ENCODE measurements at places on chromosomes 16 and 17.

DNA sequence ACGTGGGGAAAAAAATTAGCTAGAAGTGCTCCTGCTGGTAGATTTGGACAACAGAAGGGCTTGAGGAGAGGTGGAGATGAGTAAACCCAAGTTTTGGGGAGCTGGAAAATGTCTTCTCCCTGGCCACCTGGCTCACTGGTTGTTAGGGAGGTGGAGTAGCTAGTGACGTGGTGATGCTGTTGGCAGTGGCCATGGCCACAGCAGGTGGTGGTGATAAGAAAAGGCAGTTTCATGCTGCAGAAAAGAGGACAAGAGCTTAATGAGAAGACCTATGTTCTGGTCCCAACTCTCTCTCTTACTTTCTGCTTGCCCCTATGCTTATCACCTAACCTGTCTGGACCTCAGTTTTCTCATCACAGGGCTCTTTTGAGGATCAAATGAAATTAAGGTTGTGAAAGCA is 223.5 kb upstream of the N4BP1 start:
- DNase-seq = no peak
- H3K36me3 ChIP-seq = no peaks in the 10 kb centered on the region
- H3K27me3 ChIP-seq = no peaks in the 10 kb centered on the region
- H3K4me3 ChIP-seq = no peak overlapping the region

DNA sequence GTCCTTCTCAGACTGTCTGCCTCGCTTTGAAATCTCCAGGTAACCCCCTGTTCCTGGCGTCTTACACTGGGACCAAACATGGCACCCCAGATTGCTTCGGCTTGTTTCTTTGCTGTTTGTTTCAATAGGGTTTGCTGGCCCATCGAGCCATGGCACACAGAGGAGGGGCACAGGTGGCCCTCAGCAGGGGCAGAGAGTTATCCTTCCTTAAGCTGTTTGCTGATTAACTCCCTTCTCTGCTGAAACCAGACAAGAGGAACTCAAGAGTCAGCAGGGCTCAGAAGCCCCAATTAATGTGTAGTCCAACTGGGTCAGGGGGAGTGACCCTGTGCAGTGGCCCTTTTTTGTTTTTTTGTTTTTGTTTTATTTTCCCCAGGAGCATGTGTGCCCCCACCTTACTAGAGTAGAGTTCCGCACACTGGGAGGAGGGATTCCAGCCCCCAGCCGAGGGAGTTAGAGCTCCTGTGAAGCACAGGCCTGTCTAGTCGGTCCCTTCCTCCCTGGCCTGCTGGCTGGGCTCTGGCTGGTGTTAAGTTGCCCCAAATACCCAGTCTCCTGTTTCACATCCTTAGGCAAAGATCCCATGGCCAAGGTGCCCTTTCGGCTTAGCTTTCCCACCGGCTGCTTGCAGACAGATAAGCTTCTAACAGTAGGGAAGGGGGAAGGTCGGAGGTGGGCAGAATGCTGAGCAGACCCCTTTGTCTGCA is 39.3 kb downstream of the YPEL2 start:
- peak overlapping the region; percentile 87 for H3K27ac ChIP-seq
- DNase-seq = no peak
- H3K4me3 ChIP-seq = no peak overlapping the region
- no peaks in the 10 kb centered on the region for H3K27me3 ChIP-seq
- peaks cover 100% of the 10 kb centered on the region for H3K4me1 ChIP-seq
- H3K36me3 ChIP-seq = no peaks in the 10 kb centered on the region

GRCh38 chr17:74367206-74367605 is at the start of gene GPR142:
Gene GPR142 (plus strand): TSS chr17:74367506. CDS start chr17:74369541, 2,035 bp downstream.
- H3K27me3 ChIP-seq = no peaks in the 10 kb centered on the region
- peaks cover under 1% of the 10 kb centered on the region for H3K4me1 ChIP-seq
- no peak within 1 kb of the TSS for H3K4me3 ChIP-seq
- no peaks in the 10 kb centered on the region for H3K36me3 ChIP-seq
- H3K27ac ChIP-seq = no peak within 1 kb of the TSS
- DNase-seq = no peak

GRCh38 chr16:86380030-86380429 is 130.3 kb upstream of the FOXF1 start:
- DNase-seq = no peak
- H3K27ac ChIP-seq = peak overlapping the region; percentile 33
- no peak overlapping the region for H3K4me3 ChIP-seq
- H3K36me3 ChIP-seq = no peaks in the 10 kb centered on the region

DNA sequence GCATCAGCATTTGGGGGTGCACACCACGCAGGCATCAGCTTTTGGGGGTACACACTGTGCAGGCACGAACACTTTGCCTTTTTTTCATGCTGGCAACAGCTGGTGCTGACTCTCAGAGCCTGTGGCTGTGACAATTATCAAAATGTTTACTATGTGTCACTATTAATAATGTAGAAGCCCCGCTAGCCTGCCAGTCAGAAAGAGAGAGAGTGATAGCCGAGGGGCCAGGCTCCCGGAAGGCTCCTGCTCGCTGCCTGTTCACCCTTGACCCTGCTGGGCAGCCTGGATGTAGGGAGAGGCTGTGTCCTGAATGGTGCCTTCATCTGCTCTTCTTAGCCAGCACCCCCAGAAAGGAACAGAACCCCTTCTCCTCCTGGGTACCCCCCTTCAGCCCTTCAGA is 61.9 kb downstream of the SDK2 start:
- no peak for DNase-seq
- no peak overlapping the region for H3K27ac ChIP-seq
- no peaks in the 10 kb centered on the region for H3K36me3 ChIP-seq
- no peak overlapping the region for H3K4me3 ChIP-seq

GRCh38 chr16:13269905-13270528 is 368.6 kb downstream of the SHISA9 start:
- no peak overlapping the region for H3K4me3 ChIP-seq
- no peak for DNase-seq
- no peaks in the 10 kb centered on the region for H3K36me3 ChIP-seq
- H3K27me3 ChIP-seq = no peaks in the 10 kb centered on the region
- no peak overlapping the region for H3K27ac ChIP-seq

- DNase-seq = no peak
- H3K27me3 ChIP-seq = no peaks in the 10 kb centered on the region
- H3K4me1 ChIP-seq = peaks cover 68% of the 10 kb centered on the region
- H3K4me3 ChIP-seq = no peak overlapping the region
These were observed 21.9 kb downstream of the ZNF423 start for GRCh38 chr16:49833796-49834530.

GRCh38 chr16:68197250-68197649 is 38.7 kb downstream of the ESRP2 start:
- H3K4me3 ChIP-seq = no peak overlapping the region
- no peaks in the 10 kb centered on the region for H3K4me1 ChIP-seq
- H3K27me3 ChIP-seq = no peaks in the 10 kb centered on the region
- H3K36me3 ChIP-seq = no peaks in the 10 kb centered on the region
- DNase-seq = no peak

DNA sequence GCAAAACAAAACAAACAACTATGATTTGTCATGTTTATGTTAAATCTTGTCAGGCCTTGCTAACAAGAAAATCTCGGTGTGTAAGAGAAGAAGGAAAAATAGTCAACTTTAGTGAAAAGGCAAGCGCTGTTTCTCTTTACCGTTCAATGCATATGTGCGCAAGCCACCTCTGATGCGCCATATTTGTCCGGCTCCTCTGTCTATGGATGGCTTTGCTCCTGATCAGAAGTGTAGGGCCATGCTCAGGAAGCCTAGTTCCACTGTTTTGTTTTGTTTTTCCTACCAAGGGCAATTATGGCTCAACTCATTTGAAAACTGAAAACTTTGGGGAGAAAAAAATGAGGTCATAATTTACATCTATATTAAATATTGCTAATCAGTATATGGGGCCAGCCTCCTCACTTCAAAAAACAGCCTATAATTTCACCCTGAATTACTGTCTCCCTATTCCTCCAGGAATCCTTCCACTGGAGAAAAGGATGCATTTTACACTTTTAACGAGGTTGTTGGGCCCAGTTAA is 4.5 kb downstream of the MAF start:
- no peaks in the 10 kb centered on the region for H3K36me3 ChIP-seq
- DNase-seq = no peak
- H3K27ac ChIP-seq = peak overlapping the region; percentile 95
- peaks cover 35% of the 10 kb centered on the region for H3K4me1 ChIP-seq
- H3K4me3 ChIP-seq = peak overlapping the region; percentile 91
- H3K27me3 ChIP-seq = no peaks in the 10 kb centered on the region

DNA sequence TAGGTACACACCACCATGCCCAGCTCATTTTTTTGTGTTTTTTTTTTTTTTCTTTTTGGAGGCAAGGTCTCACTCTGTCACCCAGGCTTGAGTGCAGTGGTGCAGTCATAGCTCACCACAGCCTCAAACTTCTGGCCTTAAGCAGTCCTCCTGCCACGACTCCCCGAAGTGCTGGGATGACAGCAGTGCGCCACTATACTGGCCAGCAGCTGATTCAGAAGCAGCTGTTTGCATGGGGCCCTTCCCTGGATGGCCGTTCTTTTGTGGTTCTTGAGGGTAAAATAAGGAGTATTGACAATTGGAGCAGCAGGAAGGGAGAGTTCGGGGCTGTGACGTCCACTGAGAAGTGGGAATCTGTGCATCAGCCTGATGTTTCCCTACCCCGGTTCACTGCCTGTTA is 41.6 kb downstream of the KIAA0513 start:
- H3K4me3 ChIP-seq = no peak overlapping the region
- H3K27me3 ChIP-seq = no peaks in the 10 kb centered on the region
- H3K36me3 ChIP-seq = peaks cover 31% of the 10 kb centered on the region

DNA sequence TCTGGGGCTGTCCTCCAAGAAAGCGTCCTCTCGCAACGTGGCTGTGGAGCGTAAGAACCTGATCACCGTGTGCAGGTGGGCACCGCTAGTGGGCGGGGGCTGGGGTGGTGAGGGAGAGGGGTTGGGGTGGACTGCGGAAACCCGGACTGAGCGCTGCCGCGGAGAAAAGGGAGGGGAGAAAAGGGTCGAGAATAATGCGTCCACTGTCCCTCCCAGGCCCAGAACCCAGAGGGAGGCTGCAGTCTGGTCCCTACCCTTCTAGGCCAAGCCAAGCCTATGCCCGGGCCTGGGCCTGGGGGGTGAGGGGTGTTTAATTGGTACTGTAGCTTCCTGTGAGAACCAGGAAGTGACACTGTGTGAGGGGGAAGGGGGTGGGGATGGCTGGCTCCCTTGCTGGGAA is 464 bp downstream of the RUNDC3A start:
- no peak overlapping the region for H3K27ac ChIP-seq
- no peaks in the 10 kb centered on the region for H3K36me3 ChIP-seq
- no peak for DNase-seq
- H3K4me1 ChIP-seq = peaks cover 21% of the 10 kb centered on the region
- H3K27me3 ChIP-seq = peaks cover under 1% of the 10 kb centered on the region

DNA sequence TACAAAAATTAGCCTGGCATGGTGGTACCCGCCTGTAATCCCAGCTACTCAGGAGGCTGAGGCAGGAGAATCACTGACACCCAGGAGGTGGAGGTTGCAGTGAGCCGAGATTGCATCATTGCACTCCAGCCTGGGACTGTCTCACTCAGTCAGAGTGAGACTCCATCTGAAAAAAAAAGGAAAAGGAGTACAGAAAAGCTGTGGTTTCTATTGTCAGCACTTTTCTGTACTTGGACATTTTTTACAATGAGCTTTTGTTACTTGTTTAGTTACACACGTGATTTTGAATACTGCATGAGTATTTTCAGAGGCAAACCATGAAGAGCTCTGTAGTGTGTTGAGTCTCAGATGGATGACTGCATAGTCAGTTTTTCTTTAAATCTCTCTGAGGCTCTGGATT is 26.3 kb downstream of the ZC3H18 start:
- no peaks in the 10 kb centered on the region for H3K36me3 ChIP-seq
- no peak overlapping the region for H3K4me3 ChIP-seq
- no peaks in the 10 kb centered on the region for H3K27me3 ChIP-seq
- no peaks in the 10 kb centered on the region for H3K4me1 ChIP-seq
- no peak overlapping the region for H3K27ac ChIP-seq

- DNase-seq = no peak
- H3K36me3 ChIP-seq = no peaks in the 10 kb centered on the region
- peaks cover 84% of the 10 kb centered on the region for H3K4me1 ChIP-seq
- peak overlapping the region; percentile 94 for H3K27ac ChIP-seq
These were observed 59.8 kb downstream of the BAIAP2 start for GRCh38 chr17:81094509-81095382.

DNA sequence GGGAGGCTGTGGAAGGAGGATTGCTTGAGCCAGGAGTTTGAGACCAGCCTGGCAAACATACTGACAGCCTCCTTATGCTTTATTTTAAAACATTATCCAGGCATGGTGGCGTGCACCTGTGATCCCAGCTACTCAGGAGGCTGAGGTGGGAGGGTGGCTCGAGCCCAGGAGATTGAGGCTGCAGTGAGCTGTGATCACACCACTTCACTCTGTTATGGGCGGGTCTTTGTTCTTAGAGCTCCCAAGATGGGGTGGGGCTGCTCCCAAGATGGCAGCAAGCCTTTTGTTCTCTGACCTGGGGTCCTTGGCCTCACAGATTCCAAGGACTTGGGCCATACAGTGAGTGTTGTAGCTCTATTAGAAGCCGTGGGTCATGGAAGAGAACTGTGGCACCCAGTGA is 26.1 kb upstream of the ST6GALNAC2 start:
- no peaks in the 10 kb centered on the region for H3K4me1 ChIP-seq
- no peak overlapping the region for H3K4me3 ChIP-seq
- no peak overlapping the region for H3K27ac ChIP-seq
- H3K36me3 ChIP-seq = no peaks in the 10 kb centered on the region

- no peaks in the 10 kb centered on the region for H3K27me3 ChIP-seq
- no peak for DNase-seq
- no peak overlapping the region for H3K27ac ChIP-seq
- no peaks in the 10 kb centered on the region for H3K36me3 ChIP-seq
- H3K4me1 ChIP-seq = no peaks in the 10 kb centered on the region
These were observed 501.6 kb downstream of the MAF start for GRCh38 chr16:79098907-79099306.

- no peak overlapping the region for H3K27ac ChIP-seq
- H3K27me3 ChIP-seq = no peaks in the 10 kb centered on the region
- DNase-seq = no peak
- H3K4me1 ChIP-seq = no peaks in the 10 kb centered on the region
- no peak overlapping the region for H3K4me3 ChIP-seq
These were observed 40.3 kb upstream of the KIFC3 start for GRCh38 chr16:57842601-57843000.

DNA sequence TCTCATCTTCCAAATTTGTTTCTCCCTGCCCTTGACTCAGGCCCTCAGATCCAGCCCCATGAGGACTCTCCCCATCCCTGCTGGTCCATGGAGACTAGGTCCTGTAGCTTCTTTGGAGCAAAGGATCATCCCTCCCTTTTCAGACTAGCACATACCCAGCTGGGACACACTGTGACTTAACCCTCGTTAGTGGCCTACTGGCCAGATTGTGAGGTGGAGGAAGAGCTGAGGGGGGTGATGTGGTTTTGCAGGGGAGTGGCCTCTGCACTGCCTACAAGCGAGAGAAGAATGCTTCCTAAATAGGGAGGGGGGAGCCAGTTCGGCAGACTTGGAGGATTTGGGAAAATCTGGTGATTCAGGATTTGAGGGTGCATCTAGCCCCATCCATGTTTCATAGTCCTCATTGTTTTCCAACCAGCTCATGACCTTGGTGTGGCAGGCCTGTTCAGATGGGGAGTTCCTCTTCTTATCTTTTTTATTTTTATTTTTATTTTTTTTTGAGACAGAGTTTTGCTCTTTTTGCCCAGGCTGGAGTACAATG is 47.8 kb upstream of the SLC47A1 start:
- no peak overlapping the region for H3K4me3 ChIP-seq
- no peak for DNase-seq
- no peaks in the 10 kb centered on the region for H3K27me3 ChIP-seq
- peak overlapping the region; percentile 52 for H3K27ac ChIP-seq

GRCh38 chr17:31688701-31689100 is 170.3 kb downstream of the COPRS start:
- H3K4me1 ChIP-seq = peaks cover 9% of the 10 kb centered on the region
- H3K36me3 ChIP-seq = no peaks in the 10 kb centered on the region
- DNase-seq = no peak
- no peaks in the 10 kb centered on the region for H3K27me3 ChIP-seq

GRCh38 chr16:85857406-85857805 is 41.6 kb upstream of the IRF8 start:
- no peaks in the 10 kb centered on the region for H3K36me3 ChIP-seq
- no peaks in the 10 kb centered on the region for H3K4me1 ChIP-seq
- H3K4me3 ChIP-seq = no peak overlapping the region
